ENCODE measurements at places on chromosomes 3 and 15.

DNA sequence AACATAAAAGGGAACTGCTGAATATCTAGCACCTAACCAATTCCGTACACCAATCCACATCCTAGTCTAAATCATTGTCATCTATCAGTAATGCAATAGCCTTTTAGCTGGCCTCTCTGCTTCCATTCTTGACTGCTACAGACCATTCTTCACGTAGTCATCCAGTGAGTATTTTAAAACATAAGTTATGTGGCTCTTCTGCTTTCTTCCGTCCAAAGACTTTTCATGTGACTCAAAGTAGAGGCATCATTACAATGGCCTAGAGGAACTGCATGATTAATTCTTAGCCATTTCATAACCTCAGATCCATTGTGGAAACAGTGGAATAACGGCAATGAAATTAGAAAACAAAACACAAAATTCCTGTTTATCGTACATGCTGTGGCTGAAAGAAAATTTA is 88.9 kb upstream of the CBLB start:
- no peak for DNase-seq

- DNase-seq = no peak
Observed at GRCh38 chr3:116065501-116065900, 379.8 kb downstream of the LSAMP start.

GRCh38 chr3:170089862-170090600 is 52.2 kb downstream of the GPR160 start:
- no peak for DNase-seq

- DNase-seq = no peak
Observed at GRCh38 chr15:87816016-87816415, 440.5 kb downstream of the NTRK3 start.

DNA sequence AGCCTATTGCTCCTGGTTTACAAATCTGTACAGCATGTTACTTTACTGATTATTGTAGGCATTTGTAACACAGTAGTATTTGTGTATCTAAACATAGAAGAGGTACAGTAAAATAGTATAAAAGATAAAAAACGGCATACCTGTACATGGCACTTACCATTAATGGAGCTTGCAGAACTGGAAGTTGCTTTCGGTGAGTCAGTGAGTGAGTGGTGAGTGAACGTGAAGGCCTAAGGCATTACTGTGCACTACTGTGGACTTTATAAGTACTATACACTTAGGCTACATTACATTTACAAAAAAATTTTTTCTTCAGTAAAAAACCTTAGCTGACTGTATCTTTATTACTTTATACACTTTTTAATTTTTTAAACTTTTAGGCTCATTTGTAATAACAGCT is 90.9 kb downstream of the RAP2B start:
- DNase-seq = no peak

DNA sequence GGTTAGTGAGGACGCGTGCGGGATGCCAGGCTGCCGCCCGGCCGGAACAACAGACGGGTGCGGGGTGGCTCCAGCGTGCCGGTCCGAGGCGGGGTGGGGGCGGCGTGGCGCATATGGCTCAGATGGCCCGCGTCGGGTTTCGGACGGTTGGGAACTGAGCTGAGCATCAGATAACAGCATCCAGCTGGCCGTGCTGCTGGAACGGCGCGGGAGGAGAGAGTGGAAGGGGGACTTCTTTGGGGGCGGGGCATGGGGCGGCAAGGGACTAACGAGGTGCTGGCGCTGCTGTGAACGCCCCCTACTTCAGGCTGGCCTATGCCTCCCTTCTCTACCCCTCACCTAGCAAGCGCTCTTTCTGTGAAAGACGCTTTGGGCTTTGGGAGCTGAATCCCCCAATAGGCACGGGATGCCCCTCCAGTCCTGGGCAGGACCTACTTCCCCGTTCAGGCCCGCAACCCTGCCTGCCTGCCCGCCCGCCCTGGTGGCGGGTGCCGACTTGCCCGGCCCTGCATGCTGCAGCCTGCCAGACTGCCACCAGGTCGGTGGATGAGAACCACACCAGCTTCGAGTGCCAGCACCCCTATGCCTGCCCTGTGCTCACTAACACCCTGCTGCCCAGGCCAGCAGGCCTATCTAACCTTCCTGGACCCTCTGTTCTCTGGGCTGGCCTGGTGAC is 542 bp downstream of the INKA1 start:
- no peak for DNase-seq

GRCh38 chr3:170635385-170635735 is 49.5 kb upstream of the SLC7A14 start:
- no peak for DNase-seq

- no peak for DNase-seq
Observed at GRCh38 chr3:58588030-58588614, 10.9 kb upstream of the FAM107A start.

DNA sequence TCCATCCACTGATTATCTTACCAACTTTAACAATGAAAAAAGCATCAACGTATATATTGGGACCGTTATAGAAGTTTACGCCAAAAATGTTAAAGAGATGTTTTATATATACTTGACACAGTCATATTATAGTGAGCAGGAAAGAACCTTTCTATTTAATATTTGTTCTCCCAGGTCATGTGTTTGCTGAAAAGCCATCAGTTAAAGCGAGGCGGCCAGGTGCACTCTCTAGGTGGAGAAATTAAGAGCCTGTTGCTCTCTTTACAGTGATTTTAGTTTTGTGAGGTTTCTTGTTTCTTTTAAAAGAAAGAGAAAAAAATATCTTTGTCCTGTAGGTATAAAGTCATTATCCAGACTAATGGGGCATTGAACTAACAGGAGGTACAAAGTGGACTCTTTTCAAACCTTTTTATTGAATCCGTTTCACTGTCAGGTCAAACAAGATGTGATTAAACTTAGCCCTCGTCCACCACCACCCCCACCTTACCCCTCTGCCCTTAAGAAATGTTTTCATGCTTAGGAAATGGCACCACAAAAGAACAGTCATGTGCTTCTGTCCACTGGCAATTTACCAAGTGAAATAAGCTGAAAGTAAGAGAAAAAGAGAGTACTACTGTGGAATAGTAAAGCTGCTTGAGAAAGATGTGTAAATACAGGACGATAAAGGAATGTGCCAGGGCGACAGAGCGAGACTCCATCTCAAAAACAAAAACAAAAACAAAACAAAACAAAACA is 279.9 kb downstream of the PTPRG start:
- no peak for DNase-seq

GRCh38 chr15:90002428-90002844 is 1.3 kb downstream of the ZNF710 start:
- no peak for DNase-seq

- no peak for DNase-seq
Observed at GRCh38 chr15:90097475-90097874, 4.8 kb downstream of the IDH2 start.

DNA sequence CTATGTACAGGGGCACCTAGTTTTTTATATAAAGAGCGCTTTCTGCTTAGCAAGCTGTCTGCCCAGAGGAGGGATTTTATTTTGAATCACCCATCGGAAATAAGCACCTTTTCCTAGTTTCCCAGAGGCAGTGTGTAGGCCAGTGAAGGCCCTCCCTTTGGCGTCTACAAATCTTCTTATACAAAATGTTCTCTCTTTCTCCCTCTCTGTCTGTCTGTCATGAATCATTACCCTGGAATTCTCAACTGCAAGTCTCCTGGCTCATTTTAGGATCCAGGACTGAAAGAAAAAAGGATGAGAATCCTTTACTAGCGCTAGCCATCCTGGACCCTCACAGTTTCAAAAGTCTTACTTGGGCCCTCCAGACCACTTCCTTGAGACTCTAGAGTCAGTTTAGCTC is 728.1 kb downstream of the OTOL1 start:
- no peak for DNase-seq

DNA sequence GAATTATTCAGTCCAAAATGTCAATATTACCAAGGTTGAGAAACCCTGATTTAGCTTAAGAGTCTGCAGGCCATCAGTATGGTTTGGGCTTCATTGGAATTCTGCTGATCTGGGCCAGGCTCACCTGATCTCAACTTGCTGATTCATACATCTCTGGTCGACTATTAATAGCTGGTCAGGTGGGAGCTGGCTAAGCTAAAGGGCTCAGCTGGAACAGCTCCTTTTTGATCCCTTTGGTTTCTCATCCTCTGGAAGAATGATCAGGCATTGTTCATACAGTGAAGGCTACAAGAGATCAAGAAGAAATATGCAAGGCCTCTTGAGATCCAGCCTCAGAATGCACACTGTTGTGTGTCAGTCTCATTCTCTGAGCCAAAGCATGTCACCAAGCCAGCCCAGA is 123.3 kb upstream of the MME start:
- DNase-seq = no peak

DNA sequence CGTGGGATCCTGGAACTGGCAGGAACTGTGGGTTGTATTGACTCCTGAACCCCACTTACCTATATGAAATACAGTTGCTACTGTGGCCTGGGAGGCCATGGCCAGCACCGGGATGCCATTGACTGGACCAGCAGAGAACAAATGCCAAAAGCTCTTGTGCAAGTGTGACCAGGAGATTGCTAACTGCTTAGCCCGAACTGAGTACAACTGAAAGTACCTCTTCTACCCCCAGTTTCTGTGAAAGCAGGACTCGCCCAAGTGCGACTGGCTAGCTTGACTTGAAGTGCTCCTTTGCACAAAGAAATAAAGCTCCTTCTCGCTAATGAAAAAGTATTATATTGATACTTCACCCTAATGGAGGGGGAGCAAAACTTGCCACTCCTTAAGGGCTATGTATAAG is 101.3 kb upstream of the ATP11B start:
- DNase-seq = no peak

- DNase-seq = no peak
Observed at GRCh38 chr3:156395961-156396710, 158.8 kb downstream of the SSR3 start.

DNA sequence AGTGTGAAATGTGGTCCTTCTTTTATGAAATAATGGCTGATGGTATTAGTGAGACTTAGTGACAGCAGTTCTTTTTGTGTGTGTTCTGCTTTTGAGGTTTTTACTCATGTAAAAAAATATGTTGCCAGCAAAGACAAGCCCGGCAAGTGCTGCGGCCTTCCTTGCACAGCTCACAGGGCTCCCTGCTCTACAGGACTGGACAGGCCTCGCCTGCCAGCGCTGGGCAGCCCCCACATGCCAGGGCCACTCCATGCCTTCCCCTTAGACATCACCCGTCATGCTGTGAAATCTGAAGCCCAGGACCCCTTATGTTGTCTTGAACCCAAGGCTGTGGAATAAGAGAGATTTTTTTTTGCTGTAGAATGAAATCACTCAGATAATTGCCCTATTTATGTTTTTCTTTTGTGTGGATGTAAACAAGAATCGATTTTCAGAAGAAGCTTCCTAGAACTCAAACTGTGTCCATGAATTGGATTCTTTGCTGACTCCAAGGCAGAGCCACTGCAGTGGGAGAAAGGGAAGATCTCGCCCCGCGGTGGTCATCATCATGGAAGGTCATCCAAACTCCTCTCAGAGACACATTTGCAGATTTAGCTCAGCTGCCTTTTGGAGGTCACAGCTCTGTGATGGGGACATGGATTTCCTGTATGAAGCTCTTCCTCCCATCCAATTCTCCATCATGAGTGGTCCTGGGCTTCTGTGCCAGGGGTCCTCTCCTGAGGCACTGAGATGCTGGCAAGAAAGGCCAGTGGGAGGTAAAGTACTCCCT is 150.8 kb downstream of the ATP10A start:
- no peak for DNase-seq

DNA sequence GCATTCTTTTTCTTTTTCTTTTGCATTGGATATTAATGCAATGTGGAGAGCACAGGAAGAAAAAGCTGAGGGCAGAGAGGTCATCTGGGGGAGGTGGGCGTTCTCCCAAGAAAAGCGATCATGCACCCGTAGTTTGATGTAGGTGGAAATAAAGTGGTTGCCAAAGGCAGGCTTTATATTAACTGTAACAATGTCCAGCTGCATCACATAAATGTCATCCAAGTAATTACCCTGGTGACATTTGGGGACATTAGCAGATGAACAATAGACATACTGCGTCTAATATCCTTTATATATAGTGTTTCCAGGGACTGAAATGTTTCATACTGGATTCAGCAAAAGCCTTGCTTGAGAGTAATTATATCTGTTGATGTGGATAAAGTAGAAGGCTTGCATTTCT is 135.5 kb downstream of the CNTN6 start:
- DNase-seq = no peak

- DNase-seq = no peak
Observed at GRCh38 chr3:151732861-151733260, 866 bp upstream of the AADACL2 start.
